ENCODE measurements at places on chromosomes 4 and X.

DNA sequence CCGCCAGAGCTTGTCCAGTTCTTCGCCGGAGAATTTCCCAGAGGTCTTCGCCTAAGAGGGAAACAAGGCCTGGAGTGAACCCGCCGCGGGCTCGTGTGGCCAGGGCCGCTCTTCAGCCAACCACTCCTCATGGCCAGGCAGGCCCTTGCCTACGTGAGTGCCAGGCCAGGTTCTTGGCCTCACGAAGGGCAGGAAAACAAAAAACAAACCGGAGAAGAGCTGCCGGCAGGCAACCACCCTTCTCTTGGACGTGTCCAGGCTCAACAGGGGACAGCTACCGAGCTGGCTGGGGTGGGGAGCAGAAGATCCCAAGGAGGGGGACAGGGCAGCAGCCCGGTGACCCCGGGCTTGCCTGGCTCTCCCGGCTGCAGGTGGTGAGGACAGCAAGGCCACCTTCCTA, 13.3 kb downstream of the LRPAP1 start:
- DNase-seq: no peak

GRCh38 chrX:74523870-74524735, 90.3 kb downstream of the RLIM start:
- DNase-seq: no peak

DNA sequence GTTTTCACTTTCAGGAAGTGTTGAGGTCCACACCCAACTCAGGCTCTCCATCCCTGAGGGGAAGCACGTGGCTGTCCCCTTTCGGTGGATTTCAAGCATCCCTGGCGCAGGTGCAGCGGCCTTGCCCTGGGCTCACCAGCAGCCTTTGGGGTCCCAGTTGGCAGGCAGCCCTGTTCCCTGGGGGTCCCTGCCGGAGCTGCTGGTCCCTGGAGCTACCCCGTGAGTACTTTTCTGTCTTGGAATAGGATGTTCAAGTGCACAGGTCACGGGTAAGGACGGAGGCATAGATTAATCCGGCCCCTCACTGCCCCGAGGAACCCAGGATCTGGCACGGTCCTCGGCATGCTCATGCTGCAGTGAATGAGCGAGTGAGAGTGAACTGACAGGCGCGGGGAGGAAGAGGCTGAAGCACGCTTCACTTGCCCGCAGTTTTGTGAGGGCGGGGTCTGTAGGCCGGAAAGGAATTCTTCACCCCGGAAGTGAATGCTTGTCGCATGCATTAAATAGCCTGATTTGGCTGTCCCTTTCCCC, 117.2 kb upstream of the FAT1 start:
- DNase-seq: no peak

GRCh38 chrX:15607067-15607466, 6.3 kb upstream of the ACE2 start:
- no peak for DNase-seq

- no peak for DNase-seq
These were observed 7.2 kb upstream of the MAGIX start for GRCh38 chrX:49155243-49155899.

GRCh38 chr4:119260528-119260927, 48.0 kb downstream of the USP53 start:
- DNase-seq: no peak

DNA sequence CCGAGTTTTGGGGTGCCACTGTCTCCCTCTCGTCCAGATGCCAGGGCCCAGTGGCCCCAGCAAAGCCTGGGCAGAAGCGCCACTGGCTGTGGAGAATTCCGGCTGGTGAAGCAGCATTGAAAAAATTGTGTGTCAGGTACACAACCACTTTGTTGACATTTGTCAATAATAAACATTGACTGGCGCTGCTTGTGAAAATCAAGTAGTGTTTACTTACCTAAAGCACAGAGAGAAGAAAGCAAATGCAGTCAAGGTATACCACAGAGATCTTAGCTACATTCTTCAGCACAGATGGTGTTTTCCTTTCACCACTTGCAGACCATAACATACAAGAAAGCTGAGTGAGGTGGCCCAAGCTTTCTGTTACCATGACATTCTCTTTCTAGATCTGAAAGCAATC, 14.5 kb upstream of the SLC7A11 start:
- DNase-seq: no peak

DNA sequence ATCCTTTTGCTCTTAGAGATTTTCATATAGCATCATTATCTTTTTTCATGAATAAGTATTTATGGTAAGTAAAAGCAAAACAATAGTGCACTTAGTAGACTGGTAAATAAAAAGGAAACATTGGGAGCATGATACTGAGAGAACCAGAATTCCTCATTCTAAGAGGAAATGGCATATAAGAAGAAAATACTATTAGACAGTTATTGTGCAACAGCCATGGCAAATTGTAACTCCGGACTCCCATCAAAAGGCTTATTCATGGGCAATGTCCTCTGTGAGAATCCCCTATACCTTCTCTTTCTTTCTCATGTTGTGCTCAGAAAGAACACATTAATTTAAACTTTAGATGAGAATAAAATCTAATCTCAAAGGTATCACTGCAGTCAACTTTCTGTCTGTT, 42.4 kb downstream of the SPATA18 start:
- DNase-seq: no peak

GRCh38 chr4:138086611-138087041, 155.5 kb downstream of the SLC7A11 start:
- no peak for DNase-seq

- no peak for DNase-seq
These were observed 227.6 kb upstream of the HDX start for GRCh38 chrX:84729809-84730208.

- no peak for DNase-seq
These were observed 87.7 kb upstream of the MAP3K15 start for GRCh38 chrX:19602866-19603622.

DNA sequence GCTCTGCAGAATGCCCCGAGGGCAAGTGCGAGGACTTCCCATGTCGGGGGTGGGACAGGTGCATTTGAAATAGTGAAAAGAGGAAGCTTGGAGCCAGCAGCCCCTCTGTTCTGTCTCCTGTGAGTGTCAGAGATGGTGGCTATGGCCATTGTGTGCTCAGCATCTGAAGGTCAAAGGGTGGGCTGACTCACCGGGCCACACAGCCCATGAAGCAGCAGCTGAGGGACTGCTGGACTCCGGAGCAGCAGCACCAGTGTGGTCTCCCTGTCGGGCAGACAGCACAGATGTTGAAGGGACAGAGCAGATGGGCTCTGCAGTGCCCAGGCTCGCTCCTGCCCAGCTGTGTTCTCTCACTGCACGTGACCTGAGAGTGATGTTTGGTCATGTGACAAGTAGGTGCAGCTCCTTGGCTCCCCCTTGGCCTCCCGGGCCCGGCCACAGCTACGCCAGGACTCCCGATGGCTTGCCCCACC, 53.5 kb downstream of the TBC1D14 start:
- DNase-seq: no peak

GRCh38 chr4:30028826-30029225, 691.3 kb upstream of the PCDH7 start:
- no peak for DNase-seq

DNA sequence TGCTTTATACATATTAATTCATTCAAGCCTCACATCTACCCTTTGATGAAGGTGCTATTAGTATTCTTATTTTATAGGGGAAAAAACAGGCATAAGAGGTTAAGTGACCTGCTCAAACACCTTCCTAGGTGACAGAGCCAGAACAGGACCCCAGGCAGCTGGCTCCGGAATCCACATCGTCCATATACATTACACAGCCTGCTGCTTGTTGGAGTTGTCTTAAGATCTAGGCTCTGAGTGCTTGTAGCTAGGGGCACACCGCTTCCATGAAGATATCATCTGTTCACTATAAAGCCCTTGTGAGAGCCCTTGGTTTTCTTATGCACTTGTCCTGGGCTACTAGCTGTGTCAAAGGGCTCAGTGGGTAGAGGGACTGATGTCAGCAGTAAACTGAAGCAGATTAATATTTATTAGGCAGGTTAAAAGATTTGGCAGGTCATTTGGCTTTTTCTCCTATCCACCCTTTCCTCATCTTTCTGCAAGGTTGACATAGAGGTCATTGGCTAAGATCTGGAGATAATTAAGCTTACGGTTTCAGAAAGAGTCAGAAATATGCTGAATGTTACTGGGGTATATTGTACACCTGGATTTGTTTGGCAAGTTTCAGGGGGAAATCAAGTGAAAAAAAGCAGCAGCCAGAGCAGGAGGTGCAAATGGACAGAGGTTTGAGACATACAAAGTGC, 195.4 kb downstream of the SOWAHB start:
- no peak for DNase-seq

DNA sequence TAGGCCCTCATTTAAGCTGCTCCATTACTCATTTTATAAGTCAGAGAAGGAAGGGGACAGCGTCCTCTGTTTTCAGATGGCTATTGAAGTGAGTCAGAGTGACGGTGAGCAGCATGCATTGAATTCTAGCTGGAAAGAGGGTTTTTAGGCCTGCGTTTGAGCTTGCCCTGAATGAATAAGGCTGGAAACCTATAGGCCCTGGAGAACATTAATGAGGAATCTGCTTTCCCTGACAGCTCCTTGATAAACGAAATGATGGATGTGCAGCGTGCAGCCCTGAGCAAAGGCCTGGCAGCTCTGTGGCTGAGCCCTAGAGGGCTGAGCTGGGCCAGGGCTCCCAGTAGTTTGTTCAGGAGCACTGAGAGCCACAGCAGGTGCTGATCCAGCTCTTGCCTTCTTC, 33.4 kb downstream of the TBL1X start:
- DNase-seq: no peak

- DNase-seq: no peak
These were observed 173.4 kb upstream of the JADE1 start for GRCh38 chr4:128635955-128636560.

DNA sequence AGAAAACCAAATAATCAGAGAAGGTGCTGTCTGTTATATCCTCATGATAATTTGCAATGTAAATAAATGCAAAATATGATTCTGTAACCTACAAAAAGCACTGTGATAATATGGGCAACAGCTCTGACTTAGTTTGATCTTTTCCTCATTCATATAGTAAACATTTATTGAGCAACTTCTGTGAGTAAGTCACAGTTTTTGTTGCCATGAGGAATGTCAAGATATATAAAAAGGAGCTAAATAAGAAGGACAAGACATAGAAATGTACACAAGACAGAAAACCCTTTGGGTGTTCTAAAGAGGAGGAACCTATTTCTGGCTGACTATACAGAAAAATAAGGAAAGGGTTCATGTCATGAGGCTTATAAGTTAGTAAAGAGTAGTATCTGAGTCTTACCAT, 44.3 kb downstream of the ARSJ start:
- no peak for DNase-seq

DNA sequence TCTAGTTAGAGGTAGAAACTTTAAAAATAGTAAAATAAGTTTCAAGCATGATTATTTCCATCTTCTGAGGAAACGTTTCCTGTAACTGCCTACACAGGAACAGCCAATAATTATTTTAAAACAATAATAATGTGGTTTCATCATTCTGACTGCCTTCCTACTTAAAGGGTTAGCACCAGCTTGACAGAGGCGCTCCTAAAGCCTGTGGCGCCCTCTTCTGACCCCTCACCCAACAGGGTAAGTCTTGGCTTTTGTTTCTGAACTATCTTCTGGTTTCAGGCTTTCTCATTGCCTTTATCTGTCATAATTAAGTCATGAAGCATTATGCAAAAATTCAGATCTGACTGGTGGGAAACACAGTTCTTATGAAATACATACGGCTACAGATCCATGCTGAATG, 96.7 kb downstream of the ITM2A start:
- DNase-seq: no peak

- no peak for DNase-seq
These were observed 156.4 kb upstream of the WDR1 start for GRCh38 chr4:10273030-10273429.

- DNase-seq: no peak
These were observed 327.1 kb downstream of the PAPSS1 start for GRCh38 chr4:107392951-107393350.

- DNase-seq: no peak
These were observed 8.8 kb downstream of the NHSL2 start for GRCh38 chrX:71919431-71919830.
